ENCODE measurements at places on chromosomes 3 and 15. TPM values are rescaled to one million over a fixed set of nuclear protein-coding genes. Genes with fewer than 3 reads are reported as not detected.
A peak's percentile ranks its signal among the peaks of the same experiment; 100 is the strongest.

DNA sequence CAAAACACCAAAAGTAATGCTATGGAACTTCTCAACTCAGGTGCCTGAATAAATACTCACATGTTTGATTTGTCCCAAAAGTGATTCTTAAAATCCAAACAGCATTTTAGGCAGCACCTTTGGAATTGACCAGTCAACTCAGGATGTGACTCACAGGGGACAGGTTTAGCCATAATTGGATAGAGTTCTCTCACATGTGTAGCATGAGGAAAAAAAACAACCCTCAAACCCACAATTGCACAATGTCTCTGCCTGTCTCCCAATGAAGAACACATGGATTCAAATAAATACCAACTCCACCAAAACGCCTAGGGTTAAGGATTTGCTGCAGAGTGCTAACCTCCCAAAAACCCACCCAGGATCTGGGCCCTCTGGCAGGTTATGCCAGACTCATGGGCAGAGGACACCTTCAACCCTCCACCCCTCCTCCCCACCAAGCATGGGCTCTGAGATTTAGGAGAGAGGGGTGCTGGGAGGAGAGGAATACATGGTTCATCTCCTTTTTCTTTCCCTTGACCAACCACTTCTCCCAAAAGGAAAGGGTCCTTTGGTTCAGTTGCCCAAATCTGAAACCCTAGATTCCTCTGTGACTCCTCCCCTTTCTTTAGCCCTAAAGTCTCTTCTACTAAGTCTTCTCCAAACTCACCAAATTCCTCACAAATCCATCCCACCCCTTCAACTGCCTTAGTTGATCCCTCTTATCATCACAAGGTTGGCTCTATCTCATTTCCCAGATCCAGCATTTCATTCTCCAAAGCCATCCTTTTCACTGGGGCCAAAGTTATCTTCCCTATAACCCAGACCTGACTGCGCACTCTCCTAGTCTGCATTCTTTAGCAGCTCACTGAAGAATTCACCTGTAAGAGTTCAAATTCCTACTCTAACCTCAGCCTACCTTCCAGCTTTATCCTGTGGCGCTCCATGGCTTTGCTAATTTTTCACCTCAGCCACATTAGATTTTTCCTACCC, 7.7 kb downstream of the RYK start:
- no peak for DNase-seq

DNA sequence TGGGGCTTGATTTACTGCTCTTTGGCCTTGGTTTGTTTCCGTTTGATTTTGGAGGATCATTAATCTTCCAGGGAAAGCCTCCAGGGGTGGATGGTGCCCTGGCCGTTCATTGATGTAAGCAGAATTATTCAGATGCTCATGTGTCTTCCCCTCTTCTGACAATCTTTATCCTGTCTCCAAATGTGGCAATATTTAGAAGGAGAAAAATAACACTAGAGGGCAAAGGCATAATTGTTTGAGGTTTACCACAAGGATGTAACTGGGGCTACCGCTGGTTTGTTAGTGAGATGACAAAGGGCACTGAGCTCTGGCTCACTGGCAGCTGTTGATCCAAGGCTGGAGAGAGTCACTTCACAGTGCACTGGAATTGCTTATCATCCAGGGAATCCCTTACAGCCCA, 18.2 kb upstream of the PLCL2 start:
- DNase-seq, result no peak

GRCh38 chr3:49721896-49722781, 1.6 kb downstream of the GMPPB start:
- peak; percentile 32 for DNase-seq

- DNase-seq, result no peak
Measured at GRCh38 chr3:132315851-132316250, 1.4 kb upstream of the ACP3 start.

CCRL2 gene
- not detected for total RNA-seq
